ENCODE measurements at places on chromosomes 12 and 14.
A peak's percentile ranks its signal among the peaks of the same experiment; 100 is the strongest.

- DNase-seq = no peak
These were observed 74.7 kb downstream of the LLPH start for GRCh38 chr12:66055837-66056319.

DNA sequence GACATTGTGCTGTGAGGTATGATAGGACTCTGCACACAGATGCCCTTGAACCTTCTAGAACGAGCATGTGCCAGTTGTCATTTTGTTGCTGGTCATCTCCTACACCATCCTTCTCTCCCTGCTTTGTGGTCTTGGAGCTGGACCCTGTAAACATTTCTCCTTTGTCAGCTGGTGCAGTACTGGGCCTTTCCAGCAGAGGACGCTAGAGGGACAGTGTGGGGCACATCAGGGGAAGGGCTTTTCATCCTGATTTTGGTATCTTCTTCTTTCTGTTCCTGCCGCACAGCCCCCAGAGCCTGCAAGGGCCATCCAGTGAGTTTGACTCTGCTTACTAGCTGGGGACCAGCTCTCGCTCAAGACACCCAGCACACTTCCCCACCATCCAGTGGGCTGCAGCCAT is 484.6 kb downstream of the AACS start:
- DNase-seq = no peak

- DNase-seq = no peak
These were observed 124.1 kb downstream of the GALC start for GRCh38 chr14:87868920-87869319.

DNA sequence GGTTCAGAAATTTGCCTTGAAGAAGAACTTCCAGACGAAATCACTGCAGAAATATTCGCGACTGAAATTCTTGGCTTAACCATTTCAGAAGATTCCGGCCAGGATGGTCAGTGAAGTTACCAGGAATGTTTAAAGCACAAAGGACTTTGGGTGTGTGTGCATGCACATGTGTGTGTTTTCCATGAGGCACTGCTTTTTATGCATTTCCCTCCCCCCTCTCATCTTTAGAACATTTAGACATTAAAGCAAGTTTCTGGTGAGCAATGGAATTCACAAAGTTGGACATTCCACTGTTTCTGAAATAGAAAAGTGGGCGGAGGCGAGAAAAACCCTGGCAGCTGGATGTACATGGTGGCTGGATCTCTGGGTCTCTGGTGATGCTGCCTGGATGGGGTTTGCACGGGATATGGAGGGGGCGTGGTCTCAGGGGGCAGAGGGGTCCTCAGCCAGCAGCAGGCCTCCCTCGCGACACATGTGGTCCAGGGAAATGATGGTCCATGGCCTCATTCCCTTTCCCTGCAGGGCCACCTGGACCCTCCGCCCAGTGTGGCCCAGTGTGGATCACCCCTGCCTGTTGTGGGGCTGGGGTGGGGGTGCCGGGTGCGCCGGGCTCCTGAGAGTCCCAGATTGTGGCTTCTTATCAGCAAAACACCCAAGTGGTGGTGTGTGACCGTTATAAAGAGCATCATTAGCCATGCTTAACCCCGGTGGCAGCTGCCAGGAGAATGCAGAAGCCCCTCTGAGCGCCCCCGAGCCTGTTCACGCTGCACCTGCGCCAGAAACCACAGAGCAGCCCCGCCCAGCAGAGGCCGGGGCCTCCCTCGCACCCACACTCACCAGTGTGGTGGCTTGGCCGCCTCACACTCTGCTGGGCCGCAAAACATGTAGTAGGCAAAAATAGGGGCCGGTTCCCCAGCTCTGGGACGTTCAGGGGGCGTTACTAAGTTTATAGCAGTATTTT is 17.8 kb upstream of the BCL7A start:
- peak; percentile 64 for DNase-seq

DNA sequence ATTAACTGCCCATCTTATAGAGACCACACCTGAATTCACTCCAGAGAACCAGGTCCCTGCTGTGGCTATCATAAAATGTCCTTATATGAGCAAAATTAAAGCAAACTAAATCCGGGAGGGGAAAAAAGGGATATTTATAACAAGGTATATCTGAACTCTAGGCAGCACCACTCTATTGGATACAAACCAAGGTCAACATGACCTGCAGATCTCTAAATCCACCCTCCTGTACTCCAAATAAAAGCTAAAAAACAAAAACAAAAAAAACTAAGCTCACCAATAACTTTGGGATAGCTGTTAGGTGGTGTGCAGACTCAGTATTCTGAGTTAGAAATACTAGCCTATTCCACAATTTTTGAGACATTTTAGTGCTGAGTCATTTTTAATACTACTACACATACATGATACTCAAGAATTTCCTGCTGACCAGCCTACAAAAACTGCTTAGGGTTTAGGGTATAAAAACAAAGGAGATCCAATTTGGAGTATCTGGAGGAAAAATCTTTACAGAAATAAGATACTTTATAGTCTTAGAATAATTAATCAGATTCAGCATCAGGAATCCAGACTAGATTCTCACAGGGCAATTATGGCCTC is 46.6 kb upstream of the LTBP2 start:
- no peak for DNase-seq

- no peak for DNase-seq
These were observed 209.6 kb upstream of the KRR1 start for GRCh38 chr12:75720812-75721641.

DNA sequence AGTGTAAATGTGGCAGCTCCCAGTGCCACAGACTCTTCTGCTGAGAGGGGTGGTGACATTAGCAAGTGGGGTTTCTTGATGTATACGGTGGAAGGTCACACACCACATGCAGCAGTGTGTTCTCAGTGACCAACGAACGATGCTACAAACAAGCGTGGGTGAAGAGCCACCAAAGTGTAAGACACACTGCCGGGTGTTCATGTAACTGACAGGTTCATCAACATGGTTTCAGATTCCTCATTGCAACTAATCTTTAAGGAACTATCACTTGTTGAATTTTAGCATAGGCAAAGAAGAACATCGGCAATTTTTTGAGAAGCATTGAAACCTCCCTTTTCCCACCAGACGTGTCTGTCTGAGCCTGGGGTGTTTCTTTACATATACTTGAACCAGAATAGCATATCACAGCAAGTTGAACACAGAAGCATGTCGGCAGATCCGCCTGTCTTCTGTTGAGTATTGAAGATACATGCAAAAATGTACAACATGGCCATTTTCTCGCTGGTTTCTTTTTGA is 58.8 kb downstream of the PPP2R5C start:
- DNase-seq = no peak

DNA sequence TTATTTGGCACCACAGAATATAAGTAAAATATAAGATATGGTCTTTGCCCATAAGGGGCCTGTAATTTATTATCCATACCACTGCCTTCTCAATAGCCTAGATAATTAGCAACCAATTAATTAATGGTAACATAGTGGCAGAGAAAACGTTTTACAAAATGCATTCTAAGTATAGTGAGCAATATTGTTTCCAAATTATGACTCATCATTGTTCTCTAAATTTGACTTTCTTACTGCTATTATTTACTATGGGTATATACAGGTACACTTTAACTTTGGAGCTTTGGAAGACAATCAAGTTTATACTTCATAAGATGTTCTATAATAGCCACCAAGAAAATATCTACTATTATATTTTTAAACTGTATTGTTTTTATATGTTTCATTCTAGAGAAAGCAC is 26.7 kb downstream of the DCP1B start:
- no peak for DNase-seq

- no peak for DNase-seq
These were observed 190.4 kb downstream of the PAH start for GRCh38 chr12:102726686-102727085.

- DNase-seq = no peak
These were observed 285.4 kb downstream of the ALG10B start for GRCh38 chr12:38601949-38602348.

DNA sequence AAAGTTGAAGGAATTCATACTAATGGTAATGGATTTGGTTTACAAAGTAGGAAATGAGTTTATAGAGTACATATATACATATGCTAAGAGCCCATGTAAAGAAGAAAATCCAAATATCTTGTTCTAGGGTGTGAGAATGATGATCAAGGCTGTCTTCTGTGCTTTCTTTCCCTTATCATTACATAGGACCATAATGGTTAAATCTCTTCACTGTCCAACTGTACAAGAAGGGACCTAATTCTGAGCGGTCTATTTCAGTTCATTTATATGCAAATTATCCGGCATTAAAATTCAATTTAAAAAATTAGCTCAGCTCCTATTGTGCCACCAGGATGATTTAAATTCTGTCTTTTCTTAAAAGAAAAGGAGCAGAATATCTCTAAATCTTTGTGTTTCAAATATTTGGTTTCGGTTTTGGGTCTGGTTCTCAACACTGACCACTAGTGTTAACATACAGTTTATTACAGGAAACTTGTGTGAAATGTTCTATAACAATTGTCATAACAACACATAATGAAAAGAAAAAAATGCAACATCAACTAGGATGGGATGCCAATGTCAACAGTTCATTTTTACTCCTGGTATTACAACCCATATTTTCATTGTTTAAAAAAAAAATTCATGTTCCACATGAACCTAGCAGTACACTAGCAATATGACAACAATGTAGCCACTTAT is 16.8 kb downstream of the OR4K1 start:
- no peak for DNase-seq

DNA sequence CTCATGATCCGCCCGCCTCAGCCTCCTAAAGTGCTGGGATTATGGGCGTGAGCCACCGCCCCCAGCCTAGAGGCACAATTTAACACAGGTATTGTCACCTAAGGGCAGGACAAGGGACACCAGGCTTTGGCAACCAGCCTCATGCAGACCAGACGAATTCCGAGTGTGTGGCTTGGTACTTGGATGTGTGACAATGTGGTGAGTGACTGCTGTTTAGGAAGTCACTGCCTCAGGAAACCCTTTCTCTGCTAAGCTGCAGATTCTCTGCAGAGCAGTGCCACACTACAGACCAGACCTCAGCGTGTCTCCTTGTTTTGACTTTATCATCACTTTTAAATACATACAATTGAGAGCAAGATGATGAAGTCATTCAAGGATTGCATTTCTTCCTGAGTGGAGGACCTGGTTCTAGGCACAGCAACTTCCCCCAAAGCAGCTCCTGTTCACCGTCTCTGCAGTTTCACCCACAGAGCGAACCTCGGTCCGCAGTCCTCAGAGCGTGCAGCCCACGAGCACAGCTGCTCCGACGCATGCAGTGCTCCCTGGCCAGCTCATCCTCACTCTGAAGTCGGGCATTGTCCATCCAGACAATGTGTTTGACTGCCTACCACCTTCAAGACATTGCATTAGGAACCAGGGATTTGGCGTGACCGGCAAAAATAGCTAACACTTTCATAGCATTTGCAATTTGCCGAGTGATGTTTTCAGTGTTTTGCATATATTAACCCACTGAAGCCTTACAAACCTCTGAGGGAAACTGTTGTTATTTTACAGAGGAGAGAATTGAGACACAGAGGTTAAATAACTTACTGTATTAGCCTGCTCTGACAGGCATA is 235.2 kb downstream of the CHST11 start:
- DNase-seq = no peak

- DNase-seq = no peak
These were observed 74.2 kb upstream of the CSRP2 start for GRCh38 chr12:76952995-76953394.

- DNase-seq = no peak
These were observed 8.8 kb downstream of the SERPINA10 start for GRCh38 chr14:94284221-94284620.

DNA sequence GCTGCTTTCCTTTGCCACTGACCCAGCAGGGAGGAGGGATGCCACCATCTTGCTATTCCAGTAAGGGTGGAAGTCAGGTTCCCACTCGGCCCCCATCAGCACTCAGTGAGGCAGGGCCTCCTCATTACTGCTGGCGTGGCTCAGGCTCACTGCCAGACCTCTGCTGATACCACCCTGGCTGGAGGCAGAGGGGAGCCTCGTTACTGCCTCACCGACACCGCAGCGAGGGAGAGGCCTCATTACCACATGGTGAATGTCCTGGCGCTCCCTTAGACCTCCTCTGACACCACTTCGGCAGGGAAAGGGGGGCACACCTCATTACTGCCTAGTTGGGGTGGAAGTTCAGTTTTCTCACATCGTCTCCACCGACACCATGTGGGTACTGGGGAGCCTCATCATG is 354.1 kb downstream of the CACNA1C start:
- DNase-seq = no peak

- no peak for DNase-seq
These were observed 44.1 kb downstream of the HRK start for GRCh38 chr12:116837097-116837496.

DNA sequence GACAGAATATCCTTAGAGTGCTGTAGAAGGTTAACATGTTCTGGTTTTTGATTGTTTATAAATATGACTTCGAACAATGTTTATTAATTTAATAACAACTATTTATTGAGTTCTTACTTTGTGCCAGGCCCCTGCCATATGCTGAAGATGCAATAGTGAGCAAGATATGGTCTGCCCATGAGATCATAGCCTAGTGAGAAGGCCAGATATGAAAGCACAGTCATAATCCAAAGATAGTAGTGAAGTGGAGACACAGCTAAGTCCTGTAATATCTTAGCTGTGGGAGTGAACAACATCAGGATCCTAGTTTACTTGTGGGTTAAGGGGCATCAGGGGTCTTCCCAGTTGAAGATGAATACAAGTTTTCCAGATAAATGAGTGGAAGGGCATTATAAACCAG is 189.4 kb upstream of the FBXO33 start:
- no peak for DNase-seq

DNA sequence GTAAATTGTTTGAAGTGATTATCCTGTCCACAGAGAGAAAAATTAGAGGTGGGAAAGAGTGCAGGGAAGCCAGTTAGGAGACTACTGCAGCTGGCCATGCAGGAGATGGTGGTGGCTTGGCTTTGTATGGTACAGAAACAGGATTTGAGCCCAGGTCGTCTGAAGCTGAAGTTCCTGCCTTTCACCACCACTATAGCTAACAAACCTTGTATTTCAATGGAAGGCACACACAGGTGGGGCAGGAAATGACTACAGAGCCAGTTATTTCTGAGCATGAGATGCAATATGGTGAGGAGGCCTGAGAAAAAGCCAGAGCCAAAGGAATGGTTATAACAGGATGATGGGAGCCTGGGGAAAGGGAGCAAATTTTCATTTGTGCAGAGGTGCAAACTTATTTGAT is 103.9 kb downstream of the BTG1 start:
- DNase-seq = no peak

DNA sequence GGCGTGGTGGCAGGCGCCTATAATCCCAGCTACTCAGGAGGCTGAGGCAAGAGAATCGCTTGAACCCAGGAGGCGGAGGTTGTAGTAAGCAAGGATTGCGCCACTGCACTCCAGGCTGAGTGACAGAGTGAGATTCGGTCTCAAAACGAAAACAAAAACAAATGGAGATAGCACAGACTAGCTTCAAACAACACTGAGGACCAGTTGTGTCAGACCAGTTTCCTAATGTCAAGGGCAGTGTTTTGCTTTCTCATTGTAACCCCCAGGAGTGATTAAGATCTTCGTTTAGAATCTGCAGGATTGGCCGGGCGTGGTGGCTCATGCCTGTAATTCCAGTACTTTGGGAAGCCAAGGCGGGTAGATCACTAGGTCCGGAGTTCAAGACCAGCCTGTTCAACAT is 18.5 kb downstream of the RPGRIP1 start:
- DNase-seq = no peak

GRCh38 chr12:23169696-23170013 is 544.7 kb downstream of the ETNK1 start:
- DNase-seq = no peak

Measured in left hindlimb (tissue), 1 donor.